ENCODE measurements at places on chromosomes 1 and 21.

- DNase-seq, result no peak
Observed at GRCh38 chr1:203442821-203443220, 32.8 kb upstream of the PRELP start.

DNA sequence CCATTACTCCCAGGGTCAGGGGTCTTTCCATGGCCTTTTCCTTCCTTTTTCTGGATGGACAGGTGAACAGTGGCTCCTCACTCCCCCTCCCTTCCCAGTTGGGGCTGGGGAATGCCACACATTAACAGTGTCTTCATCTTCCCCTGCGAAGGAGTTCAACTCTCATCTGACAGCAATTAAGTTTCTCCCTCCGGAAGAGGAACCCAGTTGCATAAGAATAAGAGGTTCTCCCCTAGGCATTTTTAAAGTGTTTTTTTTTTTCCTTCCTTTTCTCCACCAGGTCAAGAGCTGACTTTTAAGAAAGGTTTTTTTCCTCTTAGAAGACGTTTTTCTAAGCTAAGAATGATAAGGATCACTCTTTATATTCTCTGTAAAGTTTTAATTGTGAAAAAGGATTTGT lies 42.3 kb upstream of the FASLG start:
- DNase-seq, result no peak

GRCh38 chr1:33692206-33693188 lies 171.4 kb upstream of the HMGB4 start:
- no peak for DNase-seq

DNA sequence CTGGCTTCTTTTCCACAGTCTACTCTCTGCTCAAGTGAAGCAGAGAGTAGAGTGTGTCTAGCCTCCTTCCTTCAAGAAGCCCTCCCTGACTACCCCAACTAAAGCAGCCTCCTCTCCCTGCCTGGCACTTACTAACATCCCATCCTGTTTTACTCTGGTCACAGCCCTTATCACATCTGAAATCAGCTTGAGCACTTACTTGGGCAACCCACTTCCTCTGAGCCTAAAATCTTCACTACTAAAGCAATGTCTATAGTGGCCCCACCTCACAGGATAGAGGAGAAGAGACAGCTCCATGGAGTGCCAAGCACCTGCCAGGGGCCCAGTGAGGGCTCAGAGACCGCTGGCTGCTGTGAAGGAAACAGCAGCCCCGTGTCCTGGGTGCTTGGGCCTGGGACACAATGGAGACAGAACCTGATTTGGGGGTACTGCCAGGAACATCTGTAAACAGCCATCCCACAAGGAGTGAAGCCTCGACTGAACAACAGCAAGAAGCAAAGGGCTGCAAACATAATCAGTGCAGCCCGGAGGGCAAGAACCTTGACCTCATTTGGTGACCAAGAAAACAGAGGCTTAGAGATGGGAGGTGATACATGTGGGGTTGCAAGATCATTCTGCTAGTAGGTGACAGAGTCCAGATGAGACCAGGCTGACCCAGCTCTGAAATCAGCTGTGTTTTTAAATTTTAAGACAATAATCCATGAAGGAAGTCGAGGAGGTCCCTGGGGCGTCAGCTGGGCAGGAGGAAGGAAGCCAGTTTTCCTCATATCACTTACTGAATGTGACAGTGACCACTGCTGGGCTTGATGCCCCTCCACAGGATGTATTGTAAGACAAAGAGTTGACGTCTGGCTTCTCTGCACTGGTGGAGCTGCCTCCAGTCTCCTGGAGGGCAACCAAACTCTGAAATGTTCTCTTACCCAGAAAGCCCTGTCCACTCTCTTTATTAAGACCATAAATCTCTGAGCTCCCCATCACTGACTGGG lies 710.6 kb downstream of the MATN1 start:
- no peak for DNase-seq

GRCh38 chr1:25484096-25484495 lies 53.4 kb downstream of the MACO1 start:
- no peak for DNase-seq

GRCh38 chr1:30270461-30270860 lies 452.9 kb downstream of the MATN1 start:
- DNase-seq, result no peak

DNA sequence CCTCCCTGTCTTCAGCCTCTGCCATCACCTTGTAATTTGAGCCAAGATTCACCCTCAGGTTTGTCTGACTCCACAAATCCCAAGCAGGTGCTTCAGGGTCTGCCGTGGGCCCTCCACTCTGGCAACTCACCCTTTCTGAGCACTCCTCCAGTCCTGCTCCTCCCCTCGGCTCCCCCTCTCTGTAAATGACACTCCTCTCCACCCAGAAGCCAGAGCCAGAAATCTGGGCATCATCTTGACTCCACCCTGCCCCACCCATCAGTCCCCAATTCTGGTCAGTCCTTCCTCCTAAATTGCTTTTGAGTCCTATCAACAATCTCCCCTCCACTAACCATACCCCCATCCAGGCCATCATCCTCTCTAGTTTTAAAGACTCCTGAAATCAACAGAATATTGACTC lies 40.5 kb downstream of the RCSD1 start:
- DNase-seq, result no peak

DNA sequence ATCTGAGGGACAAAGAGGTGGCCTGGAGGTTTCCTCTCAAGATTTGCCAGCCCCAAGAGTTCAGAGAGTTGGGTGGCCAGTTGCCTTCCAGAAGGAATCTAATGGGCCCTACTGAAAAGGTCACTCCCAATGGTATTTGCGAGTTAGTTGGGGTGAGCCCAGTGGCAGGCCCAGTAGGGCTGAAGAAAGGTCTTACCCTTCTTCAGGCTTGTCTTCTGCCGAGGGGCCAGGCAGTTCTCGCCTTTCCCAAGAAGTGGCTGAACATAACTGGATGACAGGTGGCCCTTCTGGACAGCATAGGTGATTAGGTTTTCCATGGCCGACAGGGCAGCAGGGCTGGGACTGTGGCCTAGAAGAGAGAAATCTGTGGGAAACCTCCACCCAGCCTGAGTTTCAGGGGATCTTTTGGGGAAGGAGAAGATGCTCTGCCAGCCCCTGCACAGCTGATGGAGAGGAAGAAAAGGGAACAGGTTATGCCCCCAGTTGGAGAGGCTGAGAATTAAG lies 7.2 kb downstream of the PGLYRP4 start:
- DNase-seq, result no peak

- no peak for DNase-seq
Observed at GRCh38 chr1:182304218-182304617, 87.4 kb downstream of the GLUL start.

DNA sequence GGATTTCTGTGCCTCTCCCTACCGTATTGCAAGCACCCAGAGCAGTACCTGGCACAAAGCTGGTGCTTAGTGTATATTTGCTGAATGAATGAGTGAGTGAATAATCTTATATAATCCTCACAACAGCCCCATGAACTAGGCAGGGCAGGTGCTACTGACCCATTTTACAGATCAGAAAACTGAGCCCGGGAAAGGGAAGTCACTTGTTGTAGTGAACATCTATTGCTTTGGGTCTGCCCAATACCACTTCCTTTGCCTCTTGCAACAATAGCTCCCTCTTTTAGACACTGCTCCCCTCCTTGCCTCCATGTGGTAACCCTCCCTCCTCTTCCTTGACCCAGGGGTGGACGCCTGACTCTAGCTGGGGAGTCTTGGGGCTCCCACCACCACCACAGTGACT lies 3.1 kb downstream of the CDCP2 start:
- no peak for DNase-seq

DNA sequence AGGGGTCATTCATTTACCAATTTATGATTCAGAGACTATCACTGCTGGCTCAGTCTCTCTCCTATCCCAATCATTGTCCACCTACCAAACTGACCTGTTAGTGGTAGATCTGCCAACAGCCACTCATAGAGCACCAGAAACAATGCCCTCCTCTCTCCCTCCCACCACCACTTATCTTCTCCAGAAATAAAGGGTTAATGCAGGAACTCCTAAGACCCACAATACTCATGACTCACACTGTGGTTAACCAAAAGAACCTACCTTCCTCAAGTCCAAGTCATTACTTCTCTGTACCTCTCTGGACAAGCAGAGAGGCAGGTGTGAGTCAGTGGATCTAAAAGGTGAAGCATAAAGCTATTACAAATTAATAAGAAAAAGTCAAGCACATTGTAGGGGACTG lies 40.9 kb upstream of the CAMK1G start:
- DNase-seq, result no peak

GRCh38 chr21:31991356-31992331 lies 118.8 kb downstream of the HUNK start:
- DNase-seq, result no peak
